ENCODE measurements at places on chromosomes 12 and 14. TPM values are rescaled to one million over a fixed set of nuclear protein-coding genes. Genes with fewer than 3 reads are reported as not detected.

DNA sequence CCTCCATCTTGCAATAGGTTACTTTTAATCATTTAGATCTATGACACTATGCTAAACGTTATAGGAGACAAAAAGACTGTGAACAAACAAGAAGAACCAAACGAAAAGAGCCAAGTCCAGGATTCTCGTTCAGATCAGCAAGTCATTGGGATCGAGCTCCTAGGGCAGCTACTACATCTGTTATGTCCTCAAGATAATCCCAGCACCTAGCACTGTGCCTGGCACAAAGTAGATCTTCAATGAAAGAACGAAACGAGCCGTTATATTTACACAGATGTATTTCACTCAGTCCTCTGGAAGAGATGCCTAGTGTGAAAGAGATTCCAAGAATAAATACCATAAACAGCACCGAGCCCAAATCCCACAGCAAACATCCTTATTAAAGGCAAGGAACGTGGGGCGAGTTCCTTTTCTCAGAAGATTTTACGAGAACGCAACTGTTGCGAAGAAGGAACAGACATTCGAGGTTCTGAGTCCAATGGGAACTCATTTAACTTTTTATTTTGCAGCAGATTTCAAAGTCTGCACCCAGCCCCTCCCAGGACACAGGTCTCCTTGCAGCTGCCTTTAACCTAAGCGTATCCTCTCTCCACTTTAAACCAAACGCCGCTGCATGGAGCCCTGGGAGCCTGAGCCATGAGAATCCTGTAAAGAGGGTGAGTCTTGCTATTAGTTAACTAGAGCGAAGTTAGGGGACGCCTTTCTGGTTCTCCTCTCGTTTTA, 544 bp upstream of the TDP1 start:
- DNase-seq, result no peak

DNA sequence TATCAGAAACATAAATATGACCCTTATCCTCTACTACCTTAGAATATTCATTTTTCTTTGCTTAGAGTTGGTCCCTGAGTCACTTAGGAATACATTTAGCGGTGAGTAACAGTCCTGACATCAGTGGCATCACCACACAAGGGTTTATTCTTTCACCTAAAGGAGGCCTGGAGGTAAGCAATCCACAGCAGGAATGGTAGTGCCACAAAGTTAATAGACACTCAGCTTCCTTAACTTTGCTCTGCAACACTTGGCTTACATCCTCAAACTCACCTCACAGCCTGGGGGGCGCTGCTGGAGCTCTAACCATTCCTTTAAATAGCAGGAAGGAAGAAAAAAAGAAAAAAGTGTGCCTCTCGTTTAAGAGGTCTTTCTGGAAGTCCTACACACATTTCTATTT, 29.1 kb downstream of the BBOF1 start:
- no peak for DNase-seq

- DNase-seq, result peak; percentile 20
Observed at GRCh38 chr12:104569346-104570173, 112.8 kb downstream of the CHST11 start.

- DNase-seq, result no peak
Observed at GRCh38 chr12:116903818-116904217, 6.9 kb upstream of the FBXW8 start.

- DNase-seq, result no peak
Observed at GRCh38 chr12:78406828-78407227, 457.7 kb upstream of the SYT1 start.

DNA sequence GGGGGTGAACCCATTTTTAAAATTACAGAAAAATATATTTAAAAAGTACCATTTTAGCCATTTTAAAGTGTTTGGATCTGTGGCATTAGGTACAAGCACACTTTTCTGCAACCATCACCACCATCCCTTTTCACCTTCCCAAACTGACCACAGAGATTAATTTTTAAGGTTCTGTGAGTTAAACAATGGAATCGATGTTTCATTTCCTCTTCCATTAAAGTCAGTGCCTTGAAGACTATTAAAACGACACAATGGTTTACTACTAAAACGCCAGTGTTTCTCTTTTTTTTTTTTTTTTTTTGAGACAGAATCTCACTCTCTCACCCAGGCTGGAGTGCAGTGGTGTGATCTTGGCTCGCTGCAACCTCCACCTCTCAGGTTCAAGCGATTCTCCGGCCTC, 78.1 kb upstream of the GPR68 start:
- no peak for DNase-seq

DNA sequence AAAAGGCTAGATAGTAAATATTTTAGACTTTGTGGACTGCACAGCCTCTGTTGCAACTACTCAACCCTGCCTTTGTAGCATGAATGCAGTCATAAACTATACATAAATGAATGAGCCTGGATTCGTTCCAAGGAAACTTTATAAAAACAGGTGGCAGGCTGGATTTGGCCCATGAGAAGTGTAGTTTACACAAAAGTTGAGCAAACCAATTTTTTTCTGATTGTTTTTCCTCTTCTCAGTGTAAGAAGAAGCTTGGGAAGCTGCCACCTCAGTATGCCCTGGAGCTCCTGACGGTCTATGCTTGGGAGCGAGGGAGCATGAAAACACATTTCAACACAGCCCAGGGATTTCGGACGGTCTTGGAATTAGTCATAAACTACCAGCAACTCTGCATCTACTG, 9.5 kb downstream of the OAS1 start:
- DNase-seq, result no peak

DNA sequence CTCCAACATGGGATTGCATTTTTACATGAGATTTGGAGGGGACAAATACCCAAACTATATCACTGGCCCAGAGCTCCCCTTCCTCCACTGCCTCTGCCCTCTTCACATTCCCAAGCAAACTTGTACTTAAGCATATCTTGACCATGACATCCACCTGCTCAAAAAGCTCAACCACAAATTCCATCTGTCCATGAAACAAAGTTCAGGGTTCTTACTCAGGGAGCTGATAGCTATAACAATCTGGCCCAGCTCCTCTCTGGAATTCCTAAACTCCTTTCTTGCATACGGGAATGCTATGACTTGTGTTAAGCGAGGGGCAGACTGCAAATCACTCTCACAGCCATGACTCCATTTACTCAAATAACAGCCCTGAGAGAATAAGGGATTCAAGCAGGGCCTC, 152.1 kb downstream of the GALC start:
- no peak for DNase-seq

DNA sequence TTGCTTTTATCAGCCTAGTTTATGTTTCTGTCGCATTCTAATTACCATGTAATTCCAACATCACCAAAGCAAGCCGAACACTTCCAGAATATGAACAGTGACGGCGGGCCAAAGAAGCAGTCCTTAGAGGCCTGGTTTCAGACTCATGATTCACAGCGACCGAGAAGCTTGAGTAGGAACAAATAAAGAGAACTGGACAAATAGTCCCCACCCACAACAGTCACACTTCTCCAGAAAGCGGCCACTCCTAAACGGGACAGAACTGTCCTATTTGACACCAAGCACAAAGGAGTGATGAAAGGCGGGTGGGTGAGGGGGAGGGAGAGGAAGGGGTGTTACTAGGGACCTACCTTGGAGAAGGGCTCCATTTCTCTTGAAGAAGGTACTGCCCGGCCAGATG, 136.4 kb downstream of the FOXN3 start:
- DNase-seq, result peak; percentile 13

DNA sequence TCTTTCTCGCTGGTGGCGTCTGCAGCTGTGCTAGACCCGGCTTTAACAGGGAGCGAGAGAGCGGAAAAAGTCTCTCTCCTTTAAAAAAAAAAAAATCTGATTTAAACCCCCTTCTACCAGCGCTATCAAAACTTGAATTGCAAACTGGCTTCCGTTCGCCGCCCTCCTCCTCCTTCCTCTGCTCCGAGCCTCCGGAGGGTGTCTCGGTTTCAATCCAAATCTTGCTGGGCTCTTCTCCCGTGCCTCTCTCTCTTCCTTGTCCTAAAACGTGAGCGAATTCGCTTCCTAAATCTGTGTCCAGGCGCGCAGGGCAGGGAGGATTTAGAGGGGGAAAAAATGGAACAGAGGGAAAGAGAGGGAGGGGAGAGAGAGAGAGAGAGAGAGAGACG, 272 bp downstream of the TBX3 start:
- DNase-seq, result no peak

GRCh38 chr14:87443787-87444186, 549.2 kb downstream of the GALC start:
- no peak for DNase-seq

DNA sequence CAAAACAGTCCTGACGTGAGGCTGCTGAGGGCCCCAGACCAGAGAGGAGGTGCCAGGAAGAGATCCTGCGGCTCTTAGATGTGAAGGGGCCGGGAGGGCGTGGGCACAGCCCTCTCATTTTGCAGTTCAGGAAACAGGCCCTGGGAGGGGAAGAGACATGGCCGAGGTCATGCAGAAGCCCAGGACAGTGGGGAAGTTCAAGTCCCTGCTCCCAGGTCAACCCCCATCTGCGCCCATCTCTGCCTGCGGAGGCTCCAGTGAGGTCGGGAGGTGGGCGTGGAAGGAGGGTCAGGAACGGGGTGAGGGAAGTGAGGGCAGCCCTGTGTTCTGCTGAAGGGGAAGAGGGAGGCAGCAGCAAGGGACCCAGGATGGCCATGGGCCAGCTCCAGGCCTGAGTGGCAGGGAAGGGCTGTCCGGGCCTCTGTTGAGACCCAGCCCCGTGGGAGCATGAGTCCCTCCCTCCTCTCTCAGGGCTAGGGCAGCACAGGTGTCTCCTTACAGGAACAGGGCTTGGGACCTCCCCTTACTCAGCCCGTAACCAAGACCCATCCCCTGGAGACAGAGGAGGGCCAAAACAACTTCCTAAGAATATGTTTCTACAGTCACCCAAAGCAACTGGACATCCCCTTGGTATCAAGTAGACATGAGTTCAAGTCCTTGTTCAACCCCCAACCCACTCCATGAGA, 90.8 kb downstream of the LGMN start:
- DNase-seq, result no peak

DNA sequence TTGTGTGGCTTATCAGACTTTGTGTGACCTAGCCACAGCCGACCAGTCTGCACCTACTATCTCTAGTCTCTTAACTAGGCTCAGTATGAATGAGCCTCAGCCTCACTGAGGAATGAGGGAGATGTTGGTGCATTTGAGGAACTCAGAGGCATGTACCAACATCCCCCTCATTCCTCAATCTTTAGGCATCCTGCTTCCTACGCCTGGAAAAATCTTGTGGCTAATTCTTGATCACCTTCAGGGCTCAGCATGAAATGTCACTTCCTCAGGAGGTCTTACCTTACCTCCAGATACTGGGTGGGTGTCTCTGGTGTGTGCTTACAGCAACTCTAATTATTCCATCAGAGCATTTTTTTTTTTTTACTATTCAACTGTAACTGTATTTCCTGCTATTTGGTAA, 148.8 kb upstream of the TMCC3 start:
- DNase-seq, result no peak

DEPDC4 gene
- total RNA-seq, result 0.74 TPM

ADAM20 gene
- 0.61 TPM for total RNA-seq

ACSS3 gene
- not detected for total RNA-seq

SLC6A15 gene
- not detected for total RNA-seq

FKBP11 gene
- 48.5 TPM for total RNA-seq

CEBPE gene
- 1.6 TPM for total RNA-seq

OR4Q2 gene
- not detected for total RNA-seq

DYRK4 gene
- 10.9 TPM for total RNA-seq

PTPRB gene
- total RNA-seq, result 0.24 TPM

SLC39A2 gene
- total RNA-seq, result not detected

TMPRSS12 gene
- not detected for total RNA-seq

HCAR3 gene
- 0.22 TPM for total RNA-seq

Measured in naive thymus-derived CD4-positive, alpha-beta T cell (primary cell).